Natural killer cell (primary cell): ENCODE measurements at places on chromosomes 2 and 18.
A peak's percentile ranks its signal among the peaks of the same experiment; 100 is the strongest.

GRCh38 chr18:23487738-23488570, 15.4 kb upstream of the RMC1 start:
- peak; percentile 61 for DNase-seq

DNA sequence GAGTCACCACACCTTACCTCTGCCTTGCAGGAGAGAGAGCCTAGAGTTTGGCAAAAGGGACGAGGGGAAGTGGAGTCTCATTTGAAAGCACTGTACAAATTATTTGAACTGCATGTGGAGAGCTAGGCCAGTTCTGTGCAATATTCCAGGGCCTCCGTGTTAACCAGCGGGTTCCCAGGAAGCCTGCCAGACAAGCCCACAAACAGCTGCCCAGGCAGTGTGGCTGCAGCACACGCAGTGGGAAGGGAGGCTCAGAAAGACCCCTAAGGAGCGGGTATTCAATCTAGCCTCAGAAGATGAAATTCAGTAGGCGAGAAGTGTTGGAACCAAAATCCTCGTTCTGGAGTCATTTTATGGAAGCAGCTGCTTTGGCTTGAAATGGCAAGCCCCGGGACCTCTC, 30.7 kb downstream of the CNGA3 start:
- DNase-seq = no peak

DNA sequence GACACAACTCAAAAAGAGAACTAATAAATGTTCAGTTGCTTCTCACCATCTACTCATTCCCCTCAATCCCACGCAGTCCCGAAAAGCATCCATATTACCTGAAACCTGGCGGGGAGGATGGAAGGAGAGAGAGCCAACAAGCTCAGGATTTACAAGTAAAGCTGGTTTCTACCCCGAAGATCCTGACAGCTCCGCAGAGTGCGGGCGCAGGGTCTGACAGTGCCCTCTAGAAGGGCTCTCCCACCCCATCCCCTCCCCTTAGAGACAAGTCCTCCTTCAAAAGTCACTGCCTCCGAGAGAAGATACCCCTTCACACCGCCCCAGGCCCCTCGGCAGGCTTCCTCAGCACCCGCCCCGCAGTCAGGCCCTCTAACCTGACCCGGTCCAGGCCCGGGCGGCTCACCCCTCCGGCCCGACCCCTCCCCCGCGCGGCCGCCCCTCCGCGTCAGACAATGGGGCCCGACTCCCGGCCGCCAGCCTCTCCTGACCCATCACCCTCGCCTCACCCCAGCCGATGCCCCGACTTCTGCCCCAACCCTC, 550 bp downstream of the RAB1A start:
- peak; percentile 47 for DNase-seq

GRCh38 chr18:59459369-59460071, 100.5 kb upstream of the LMAN1 start:
- no peak for DNase-seq

DNA sequence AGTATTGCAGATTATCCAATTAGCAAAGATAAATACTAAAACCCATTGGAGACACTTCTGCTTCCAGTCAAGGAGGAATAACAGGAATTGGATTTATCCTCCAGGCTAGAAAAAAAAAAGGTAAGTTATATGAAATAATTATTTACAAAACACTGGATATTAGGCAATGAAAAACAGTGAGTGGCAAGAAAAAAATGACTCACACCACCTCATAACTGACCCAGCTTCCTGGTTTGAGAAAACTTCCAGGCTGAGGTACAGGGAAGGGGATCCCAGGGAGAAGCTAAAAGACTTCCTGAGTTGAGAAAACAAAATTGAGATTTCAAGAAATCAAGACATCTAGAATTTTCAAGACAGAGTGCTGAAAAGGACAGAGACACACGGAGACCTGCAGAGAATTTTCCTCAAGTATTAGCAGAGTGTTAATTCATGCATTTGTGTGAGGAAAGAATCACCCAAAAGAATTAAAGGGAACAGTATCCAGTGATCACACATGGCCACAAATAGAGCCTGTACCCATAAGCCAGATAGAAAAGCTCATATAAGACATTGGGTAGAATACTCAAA, 17.4 kb downstream of the SRD5A2 start:
- no peak for DNase-seq

DNA sequence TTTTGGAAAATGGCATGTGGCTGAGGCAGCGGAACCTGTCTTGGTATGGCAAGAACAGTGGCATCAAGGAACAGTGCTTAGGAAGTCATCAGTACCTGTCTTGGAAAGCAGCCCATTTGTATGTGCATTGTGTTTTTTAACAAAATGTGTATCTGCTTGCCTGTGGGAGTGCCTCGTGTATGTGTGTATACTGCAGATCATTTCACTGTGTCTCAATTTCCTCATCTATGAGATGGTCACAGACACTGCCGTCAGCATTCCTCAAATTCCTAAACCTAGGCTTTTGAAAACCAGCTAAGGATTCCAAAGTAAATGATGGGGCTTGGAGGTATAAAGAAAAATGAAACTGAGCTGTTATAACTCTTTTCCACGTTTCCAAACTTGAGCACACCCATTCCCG, 441.3 kb downstream of the RND3 start:
- DNase-seq = no peak

DNA sequence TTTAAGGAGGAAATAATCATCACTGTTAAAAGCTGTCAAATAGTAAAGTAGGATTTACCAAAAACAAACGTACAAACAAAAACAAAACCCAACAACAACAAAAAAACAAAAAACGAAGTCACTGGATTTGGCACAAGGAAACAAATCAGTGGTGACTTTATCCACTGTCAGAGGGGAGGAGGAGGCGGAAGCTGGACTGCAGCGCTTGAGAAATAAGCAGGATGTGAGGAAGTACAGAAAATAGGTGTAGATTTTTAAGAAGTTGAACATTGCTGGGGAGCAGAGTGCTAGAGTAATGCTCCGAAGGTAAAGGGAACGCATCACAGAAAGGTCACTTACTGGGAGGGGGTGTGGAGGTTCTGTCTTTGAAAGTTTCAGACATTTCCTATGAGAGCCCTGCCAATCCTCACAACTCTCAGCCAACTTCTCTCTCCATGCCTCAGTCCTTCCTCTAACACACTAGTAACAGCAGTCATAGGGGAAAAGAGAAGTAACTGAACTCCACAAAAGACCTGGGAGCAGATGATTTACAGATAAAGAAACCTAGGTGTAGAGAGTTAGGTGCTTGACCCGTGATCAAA, 220.2 kb upstream of the SMAD7 start:
- no peak for DNase-seq

DNA sequence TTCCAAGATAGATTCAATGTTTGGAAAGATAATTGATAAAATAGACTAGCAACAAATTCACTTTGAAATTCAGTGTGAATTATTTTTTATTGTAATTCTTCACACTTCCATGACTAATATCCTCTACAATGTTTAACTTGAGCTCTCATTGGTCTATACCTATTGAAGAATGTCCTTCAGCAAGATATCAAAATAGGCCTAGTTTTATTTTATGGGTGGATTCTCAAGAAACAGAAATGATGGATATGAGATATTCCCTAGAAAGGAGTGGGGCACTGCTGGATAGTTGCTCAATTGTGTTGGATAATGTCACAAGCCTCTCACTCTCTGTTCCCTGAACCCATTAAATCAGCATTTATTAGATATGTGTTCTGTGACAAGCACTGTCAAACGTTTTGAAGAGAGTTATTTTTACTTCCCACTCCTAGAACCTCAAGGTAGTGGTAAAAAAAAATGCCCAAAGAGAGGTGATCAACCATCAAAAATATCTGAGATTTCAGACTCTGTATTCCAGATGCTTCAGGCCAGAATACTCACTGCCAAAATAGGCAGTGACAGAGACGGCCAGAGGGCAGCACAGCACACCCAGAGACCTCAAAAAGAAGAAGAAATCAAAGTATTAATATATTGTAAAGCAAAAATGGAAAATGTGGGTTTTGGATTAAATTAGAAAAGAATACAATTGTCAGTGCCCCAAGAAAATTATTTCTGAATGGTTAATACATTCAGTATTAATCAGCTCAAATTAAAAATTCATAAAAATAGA, 87.5 kb downstream of the TRIB2 start:
- DNase-seq = no peak

DNA sequence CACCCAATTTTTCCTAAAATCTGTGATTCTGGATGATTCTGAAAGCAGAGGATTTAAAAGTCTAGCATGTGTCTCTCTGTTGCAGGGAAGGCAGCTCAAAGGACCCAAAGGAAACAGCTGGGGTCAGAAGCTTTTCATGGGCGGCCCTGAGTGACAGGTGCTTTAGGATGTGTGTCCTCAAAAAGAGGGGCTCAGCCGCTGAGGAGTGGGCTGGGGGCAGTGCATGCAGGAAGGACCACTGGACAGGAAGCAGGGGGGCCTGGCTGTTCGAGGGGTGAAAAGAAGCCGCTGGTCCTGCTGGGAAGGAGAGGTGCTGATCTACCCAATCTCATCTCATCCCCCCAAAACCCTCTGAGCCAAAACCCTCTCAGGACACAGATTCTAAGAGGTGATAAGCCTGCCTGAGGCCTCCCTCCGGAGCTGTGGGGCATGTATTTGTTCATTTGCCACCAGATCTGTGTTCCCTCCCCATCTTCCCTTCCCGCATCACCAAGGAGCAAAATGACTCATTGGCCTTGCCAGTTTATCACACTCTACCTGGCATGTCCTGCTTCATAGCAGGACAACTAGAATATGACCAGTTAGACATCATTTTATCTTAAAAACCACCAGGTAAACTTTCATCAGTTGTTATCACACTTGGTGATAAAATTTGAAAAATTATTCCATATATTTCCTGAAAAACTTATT, 98.8 kb upstream of the MGAT4A start:
- no peak for DNase-seq

DNA sequence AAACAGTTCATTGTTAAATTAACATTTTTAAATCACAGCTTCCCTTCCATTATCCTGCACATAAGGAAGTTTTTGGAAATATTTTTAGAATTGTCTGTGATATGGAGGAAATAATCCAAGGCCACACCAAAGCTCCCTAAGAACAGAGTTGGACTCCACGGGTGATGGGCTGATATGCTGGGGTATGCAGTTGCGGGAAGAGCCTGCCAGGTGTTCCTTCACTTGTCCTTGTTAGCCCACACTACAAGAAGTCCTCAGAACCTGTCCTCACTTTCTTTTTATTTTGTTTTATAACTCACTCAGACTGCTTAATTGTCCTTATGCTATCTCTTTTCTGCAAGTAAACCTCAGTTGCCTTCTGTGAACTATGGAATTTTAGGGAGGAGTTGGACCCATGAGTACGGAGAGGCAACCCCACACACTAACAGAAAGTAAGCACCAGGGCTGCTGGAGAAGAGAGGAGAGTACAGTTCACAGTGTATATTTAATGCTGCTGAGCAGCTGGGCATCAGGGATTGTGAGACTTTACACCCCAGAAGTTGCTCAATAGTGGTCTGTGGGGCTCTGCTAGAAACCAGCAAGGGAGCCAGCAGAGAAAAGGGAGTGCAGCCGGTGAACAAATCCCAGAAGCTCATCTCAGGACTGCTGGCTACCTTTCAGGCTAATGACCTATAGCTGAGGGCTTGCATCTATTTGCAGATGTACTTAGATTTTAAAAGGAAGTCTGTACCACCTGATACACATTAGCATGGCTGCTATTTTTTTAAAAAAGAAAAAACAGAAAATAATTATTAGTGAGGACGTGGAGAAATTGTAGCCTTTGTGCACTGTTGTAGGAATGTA, 280.1 kb upstream of the STON1 start:
- no peak for DNase-seq

DNA sequence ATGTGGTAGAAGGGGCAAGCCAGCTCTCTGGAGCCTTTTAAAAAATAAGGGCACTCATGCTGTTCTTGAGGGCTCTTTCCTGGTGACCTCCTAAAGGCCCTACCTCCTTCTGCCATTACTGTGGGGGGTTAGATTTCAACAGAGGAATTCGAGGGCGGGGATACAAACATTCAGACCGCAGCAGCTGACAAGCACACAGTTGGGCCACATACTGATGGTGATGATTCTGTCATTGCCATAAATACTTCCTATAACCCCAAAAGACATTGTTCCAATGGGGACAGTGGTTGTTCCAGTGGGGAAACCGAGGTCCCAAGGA, 67.0 kb downstream of the TSHZ1 start:
- no peak for DNase-seq

GRCh38 chr2:240130393-240131195, 5.5 kb downstream of the COPS9 start:
- no peak for DNase-seq

DNA sequence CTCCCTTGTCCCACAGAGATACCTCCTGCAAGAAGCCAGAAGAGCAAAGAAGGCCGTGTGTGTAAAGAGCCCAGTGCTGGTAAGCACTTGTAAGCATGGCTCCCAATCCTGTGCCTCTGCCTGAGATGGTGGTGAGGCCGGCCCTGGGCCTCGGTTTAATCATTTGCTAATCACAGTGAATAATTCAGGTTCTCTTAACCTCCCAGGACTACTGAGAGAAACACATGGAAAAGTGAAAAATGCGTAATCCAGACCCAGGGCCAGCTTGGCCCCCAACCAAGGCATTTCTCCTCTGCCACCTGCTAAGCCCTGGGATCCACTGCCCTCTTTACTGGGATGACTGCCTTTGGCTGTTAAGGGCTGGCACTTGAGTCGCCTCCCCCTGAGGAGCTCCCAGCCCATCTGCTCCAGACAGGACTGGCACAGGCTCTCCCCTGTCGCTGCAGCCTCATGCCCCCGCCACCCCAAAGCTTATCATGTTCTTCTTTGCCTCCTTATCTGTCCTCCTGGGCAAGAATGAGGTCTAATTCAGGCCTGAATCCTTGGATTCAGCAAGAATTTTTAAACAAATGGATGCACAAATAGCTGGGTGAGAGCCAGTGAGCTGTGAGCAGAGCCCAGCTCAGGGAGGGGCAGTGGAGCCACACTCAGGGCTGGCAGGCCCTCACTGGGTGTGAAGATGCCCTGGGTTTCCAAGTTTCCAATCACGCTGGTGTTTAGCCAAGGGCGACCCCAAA, 193.9 kb upstream of the HS6ST1 start:
- no peak for DNase-seq
